ENCODE measurements at places on chromosomes 5 and 9. TPM values are rescaled to one million over a fixed set of nuclear protein-coding genes. Genes with fewer than 3 reads are reported as not detected.

Gene IFNA13
- total RNA-seq = 0.63 TPM

Gene NTNG2
- 29.0 TPM for total RNA-seq

Gene SPATA31C1
- total RNA-seq = 13.5 TPM

Gene NTRK2
- total RNA-seq = 5.6 TPM

Gene C9orf50
- total RNA-seq = 9.4 TPM

Gene ZBTB26
- 16.8 TPM for total RNA-seq

Gene PGM5
- total RNA-seq = 10.4 TPM

Gene OBP2B
- 34.0 TPM for total RNA-seq

Gene EFNA5
- total RNA-seq = 5.4 TPM

Gene F2RL2
- total RNA-seq = not detected

- H3K4me1 ChIP-seq = peaks cover 17% of the 10 kb centered on the region
- DNase-seq = no peak
- H3K27ac ChIP-seq = no peak overlapping the region
- H3K36me3 ChIP-seq = no peaks in the 10 kb centered on the region
These were observed 41.4 kb downstream of the DUSP1 start for GRCh38 chr5:172729588-172729987.

DNA sequence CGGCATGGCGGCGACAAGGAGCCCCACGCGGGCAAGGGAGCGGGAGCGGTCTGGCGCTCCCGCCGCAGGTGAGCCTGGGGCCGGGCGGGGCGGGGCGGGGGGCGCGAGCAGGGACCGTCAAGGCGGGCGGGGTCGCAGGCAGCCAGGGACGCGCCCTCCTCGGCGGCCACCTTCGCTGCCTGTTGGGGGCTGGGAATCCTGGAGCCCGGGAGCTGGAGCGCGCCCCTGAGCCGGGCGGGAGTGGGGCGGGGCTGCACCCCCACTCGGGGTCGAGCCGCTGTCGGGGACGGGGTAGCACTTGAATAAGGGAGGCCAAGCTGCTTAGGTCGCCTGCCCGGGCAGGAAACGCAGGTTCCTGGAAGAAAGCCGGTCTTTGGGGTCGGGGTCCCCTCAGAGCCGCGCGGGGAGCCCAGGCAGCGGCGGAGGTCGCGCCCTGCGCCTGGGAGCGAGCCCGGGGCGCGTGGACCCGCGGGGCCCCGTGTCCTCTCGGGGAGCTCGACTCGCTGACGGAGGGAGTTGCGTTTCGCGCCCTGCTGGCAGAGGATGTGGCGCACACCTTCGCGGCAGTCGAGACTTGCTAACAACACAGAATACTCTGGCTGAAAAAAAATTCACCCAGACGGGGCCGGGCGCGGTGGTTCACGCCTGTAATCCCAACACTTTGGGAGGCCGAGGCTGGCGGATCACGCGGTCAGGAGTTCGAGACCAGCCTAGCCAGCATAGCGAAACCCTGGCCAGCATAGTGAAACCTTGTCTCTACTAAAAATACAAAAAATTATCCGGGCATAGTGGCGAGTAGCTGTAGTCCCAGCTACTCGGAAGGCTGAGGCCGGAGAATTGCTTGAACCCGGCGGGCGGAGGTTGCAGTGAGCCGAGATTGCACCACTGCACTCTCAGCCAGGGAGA lies 552 bp downstream of the OTULINL start:
- no peaks in the 10 kb centered on the region for H3K27me3 ChIP-seq
- H3K36me3 ChIP-seq = no peaks in the 10 kb centered on the region
- H3K4me3 ChIP-seq = peak overlapping the region; percentile 65

GRCh38 chr5:132001647-132002561 lies 9.6 kb downstream of the ACSL6 start:
- no peaks in the 10 kb centered on the region for H3K36me3 ChIP-seq
- no peak overlapping the region for H3K4me3 ChIP-seq
- no peak for DNase-seq
- no peaks in the 10 kb centered on the region for H3K27me3 ChIP-seq

DNA sequence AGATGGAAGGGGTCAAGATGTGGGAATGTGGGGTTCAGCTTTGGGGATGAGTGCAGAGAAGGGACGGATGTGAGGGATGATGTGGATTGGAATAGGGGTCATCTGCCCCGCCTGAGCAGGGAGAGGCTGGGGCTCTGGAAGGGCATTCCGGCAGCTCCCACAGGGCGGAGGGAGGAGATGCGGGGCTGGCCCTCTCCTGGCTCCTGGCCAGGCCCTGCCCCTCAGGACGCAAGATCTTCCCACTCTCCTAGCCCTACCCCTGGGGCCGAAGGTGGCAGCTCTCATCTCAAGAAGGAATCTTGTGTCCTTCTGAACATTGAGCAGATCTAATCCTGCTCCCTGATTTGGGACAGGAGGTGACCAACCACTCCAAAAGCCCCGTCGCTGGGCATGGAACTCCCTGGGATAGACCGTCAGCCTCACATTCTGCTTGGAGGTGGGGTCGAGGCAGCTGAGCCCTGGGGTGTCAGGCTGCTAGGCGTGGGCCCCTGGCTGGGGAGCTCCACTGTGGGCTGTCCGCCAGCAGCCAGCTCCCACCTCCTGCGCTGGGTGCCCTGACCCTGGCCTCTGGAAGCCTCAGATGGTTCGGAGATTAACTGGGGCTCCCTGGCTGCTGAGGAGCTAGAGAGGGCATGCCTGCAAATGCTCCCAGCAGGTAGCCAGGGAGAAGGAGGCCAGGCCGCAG lies 125.2 kb downstream of the ZNF354C start:
- H3K36me3 ChIP-seq = no peaks in the 10 kb centered on the region
- no peak overlapping the region for H3K4me3 ChIP-seq
- peaks cover 5% of the 10 kb centered on the region for H3K4me1 ChIP-seq
- no peak overlapping the region for H3K27ac ChIP-seq

DNA sequence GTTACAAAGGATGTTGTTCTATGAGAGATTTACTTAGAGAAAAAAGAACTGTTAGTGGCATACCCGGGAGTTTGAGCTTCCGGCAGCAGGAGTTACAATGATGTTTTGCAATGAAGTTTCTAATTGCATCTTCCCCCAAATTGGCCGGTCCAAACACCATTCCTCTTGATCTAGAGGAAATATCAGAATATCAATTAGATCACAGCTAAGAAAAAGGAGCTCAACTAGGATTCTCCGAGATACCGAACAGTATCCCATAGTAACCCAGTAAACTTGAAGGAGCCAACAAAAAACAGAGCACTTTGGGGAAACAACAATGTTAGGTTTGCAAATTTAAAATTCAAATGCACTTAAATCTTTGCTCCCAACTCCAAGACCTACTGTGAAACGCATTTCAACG lies 159.5 kb downstream of the TRPM6 start:
- DNase-seq = no peak
- H3K4me3 ChIP-seq = no peak overlapping the region
- H3K27ac ChIP-seq = no peak overlapping the region

GRCh38 chr9:120032639-120033038 lies 547.3 kb downstream of the CDK5RAP2 start:
- H3K4me1 ChIP-seq = no peaks in the 10 kb centered on the region
- no peak overlapping the region for H3K27ac ChIP-seq
- no peaks in the 10 kb centered on the region for H3K27me3 ChIP-seq

DNA sequence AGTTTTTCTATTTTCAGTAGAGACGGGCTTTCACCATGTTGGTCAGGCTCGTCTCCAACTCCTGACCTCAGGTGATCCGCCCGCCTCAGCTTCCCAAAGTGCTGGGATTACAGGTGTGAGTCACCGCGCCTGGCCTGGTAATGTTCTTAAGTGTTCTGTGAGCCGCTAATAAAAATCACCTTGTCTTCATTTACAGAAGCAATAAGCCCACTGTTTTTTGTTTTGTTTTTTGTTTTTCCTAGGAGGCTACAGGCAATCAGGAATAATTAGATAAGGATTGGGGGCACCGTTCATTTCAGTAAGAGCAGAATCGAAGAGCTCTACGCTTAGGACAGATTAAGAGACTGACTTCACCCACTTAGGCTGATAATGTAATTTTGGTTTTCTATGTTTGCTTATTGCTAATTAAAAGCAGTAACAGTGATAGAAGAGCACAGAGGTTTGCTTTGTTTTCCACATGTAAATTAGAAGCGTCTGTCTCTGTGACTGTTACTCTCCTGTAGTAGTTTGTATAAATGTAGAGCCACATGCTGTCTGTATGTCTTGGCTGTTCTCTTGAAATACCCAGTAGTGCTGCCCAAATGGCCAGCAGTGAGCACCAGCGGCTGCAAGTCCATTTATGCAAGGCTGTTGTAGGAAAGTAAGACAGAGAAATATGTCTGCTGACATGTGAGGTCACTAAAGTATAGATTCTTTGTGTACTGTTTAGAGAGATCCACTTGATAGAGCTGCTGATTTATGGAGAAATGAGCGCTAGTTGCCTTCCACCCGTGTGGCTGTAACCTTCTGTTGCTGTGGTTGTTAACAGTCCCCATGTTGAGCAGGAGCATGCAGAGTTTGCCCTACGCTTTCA lies 30.5 kb downstream of the TRIO start:
- H3K4me3 ChIP-seq = no peak overlapping the region
- no peak overlapping the region for H3K27ac ChIP-seq

DNA sequence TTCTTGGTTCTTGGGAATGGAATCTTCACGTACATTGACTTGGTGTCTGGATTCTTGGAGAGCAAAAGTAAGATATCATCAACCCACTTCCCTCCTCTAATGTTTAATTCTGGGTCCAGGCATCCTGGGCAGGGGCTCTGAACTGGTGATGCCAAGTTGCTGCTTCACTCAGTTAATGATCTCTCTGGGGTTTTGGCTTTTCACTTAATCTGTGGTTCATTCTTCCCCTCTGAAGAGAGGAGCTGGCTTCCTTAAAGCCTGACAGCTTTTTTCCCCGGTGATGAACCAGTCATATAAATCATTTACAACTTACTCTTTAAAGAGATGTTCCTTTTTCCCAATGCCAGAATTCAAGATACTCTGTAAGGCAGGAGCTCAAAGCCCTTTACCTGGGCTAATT lies 65.9 kb downstream of the ARHGAP26 start:
- peaks cover 20% of the 10 kb centered on the region for H3K4me1 ChIP-seq
- no peak overlapping the region for H3K4me3 ChIP-seq
- DNase-seq = no peak
- H3K27me3 ChIP-seq = no peaks in the 10 kb centered on the region

- no peaks in the 10 kb centered on the region for H3K27me3 ChIP-seq
- H3K27ac ChIP-seq = no peak overlapping the region
- no peaks in the 10 kb centered on the region for H3K4me1 ChIP-seq
- H3K36me3 ChIP-seq = no peaks in the 10 kb centered on the region
- H3K4me3 ChIP-seq = no peak overlapping the region
These were observed 9.4 kb upstream of the PLCXD3 start for GRCh38 chr5:41519801-41520200.
